WERI-Rb-1 (cell line): ENCODE measurements at places on chromosomes 11 and 22.
A peak's percentile ranks its signal among the peaks of the same experiment; 100 is the strongest.

DNA sequence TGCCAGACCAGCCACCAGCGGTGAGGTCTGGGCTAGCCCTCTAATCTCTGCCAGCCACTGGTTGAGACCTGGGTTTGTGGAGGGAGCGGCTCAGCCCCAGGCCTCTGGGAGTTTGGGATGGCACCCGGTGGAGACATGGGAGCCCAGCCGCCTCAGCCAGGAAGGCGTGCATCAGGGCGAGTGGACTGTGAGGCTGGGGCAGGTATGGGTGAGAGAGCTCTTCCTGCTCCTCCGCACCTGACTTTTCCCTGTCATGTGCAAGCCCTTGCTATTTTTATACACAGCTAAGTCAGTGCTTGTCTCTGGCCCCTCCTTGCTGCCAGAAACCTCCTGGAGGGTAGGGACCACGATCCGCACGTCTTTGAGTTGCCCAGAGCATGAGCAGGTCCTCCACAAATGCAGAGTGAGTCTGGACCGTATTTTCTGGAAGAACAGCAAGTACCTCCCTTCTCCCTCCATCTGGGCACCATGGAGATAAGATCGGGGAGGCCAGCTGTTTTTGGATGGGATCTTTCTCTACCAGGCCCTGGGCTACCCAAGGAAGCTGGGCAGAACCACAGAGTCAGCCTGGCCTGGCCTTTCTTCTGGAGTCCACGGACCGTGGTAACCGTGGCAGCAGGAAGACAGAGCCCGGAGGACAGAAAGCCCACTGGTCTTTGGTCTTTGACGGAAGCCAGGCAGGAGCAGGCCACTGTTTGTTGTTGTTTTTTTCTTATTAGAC is 53.3 kb downstream of the IGLL1 start:
- DNase-seq: no peak

- DNase-seq: peak; percentile 41
Measured at GRCh38 chr11:78061921-78062311, 1.7 kb upstream of the THRSP start.

DNA sequence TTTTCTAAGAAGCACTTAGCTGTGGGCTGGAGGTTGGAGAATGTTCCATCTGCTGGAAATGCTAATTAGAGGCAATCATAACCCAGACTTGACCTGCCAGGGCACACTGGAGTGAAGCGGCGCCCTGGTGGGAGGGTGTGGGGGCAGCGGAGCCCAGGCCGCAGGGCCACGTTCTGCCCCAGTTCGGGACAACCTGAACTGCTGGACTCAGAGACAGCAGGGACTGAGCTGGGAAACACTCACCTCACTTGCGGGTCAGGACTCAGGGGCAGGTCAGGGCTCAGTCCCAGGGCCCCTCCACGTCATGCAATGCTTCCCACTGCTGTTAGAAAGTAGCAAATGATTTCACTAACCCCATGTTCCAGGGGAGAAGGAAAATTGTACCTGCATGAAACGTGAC is 316.4 kb downstream of the NTM start:
- DNase-seq: no peak

DNA sequence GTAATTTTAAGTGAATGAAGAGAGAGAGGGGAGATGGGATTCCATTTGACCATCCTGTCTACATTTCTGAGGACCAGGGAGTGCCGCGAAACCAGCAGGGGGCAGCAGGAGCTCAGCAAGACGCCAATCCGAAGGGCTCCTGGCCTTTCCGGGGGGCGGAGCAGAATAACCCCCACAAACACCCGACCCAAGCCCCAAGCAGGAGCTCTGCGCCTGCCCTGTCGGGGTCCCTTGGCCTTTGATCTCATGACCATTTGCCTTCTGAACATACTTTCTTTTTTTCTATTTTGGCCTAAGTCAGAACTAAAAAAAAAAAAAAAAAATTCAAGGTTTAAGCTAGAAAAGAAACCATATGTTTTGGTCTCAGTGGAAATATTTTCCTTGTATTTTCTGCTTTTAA is 21.9 kb upstream of the SCN2B start:
- DNase-seq: peak; percentile 82

DNA sequence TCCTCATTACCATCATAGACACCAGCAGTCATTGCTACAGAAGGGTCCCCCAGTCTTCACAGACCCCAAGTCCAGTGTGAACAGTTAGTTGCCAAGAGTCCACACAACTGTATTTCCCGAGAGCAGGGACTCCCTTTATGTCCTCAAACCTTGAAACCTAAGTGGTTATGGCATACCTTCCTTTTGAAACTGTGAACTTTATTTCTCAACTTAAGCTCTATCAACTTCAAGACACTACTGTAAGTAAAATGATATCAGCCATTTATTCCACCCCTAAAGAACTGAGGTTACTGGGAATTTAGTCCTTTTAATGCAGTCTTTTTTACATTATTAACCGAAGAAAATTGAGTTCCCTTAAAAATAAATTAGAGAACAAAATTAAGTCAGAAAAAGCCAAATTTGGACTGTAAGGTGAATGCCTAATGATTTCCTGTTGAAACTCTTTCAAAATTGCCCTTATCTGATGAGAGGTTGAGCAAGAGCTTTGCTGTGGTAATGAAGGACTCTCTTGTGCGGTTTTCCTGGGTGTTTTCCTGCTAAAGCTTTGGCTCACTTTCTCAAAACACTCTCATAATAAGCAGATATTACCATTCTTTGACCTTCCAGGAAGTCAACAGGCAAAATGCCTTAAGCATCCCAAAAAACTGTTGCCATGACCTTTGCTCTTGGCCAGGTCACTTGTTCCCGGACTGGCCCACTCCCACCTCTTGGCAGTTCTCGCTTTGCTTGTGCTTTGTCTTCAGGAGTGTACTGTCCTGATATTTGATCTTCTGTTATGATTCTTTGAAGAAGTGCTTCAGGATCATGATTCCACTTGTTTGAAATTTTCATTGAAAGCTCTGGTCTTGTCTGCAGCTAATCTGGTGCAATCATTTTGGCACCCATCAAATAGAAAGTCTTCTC is 765.4 kb upstream of the ANO3 start:
- no peak for DNase-seq

DNA sequence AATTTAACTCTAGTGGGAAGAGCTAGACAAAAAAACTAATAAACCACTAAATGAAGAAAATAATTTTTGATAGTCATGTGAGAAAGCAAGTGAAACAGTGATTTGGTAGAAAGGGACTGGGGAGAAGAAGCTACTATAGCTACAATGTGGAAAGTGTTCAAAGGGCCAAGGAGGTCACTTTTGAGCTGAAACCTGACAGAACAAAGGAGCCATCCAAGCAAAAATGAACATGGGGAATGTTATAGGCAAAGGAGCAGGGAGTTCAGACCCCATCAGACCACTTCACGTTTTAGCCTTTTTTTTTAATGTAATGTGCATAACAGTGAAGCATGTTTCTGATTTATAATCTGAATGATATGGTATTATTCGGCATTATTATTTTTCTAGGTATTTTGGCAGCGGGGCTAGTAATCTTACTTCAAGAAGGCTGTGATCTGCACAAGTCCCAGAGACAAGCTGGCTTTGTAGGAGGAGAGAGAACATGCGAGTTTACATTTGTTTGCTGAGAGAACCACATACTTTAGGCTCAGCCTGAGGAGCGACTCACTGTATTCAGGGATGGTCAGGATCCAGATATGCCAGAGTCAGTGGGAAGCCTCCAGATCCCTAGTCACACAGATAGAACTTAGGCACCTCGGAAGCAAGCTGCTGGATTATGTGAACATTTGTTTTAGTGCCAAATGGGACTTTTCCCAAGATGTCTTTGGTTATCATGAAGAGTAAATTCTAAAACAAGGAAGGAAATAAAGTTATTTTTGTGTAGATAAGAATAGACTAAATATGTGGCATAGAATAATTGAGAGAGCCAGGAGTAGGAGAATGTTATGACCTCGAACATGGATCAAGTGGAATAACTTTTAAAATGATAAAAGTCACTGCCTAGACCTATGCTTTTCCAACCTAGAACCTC is 118.6 kb downstream of the TRIM44 start:
- DNase-seq: no peak

GRCh38 chr11:10302359-10302743 is 2.5 kb upstream of the ADM start:
- no peak for DNase-seq

GRCh38 chr11:12721816-12722604 is 47.8 kb downstream of the TEAD1 start:
- no peak for DNase-seq

- no peak for DNase-seq
Measured at GRCh38 chr11:46198245-46199240, 77.3 kb upstream of the PHF21A start.

- peak; percentile 39 for DNase-seq
Measured at GRCh38 chr11:36540998-36541397, 26.8 kb upstream of the RAG1 start.

DNA sequence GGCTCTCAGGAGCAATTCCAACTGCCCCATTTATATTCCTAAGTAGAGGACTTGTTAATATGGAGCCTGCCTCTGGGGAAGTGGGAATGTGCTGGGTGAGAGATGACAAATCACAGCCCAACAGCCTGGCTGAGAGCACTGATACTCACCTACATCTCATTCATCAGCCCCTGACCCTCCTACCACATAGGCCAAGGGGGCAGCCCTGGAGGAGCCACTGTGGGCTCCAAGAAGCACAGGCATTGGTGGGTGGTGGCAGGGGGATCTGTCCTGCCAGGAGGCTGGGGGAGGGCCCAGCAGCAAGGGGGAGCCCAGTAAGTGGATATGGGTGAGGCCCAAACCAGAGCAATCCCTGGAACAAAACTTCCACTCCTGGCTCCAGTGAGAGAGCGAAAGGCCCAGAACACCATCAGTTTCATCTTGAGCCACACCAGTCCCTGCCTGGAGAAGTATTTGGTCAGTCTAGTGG is 79.7 kb downstream of the BUD13 start:
- DNase-seq: no peak

- DNase-seq: no peak
Measured at GRCh38 chr11:121886005-121886734, 229.8 kb downstream of the BLID start.

DNA sequence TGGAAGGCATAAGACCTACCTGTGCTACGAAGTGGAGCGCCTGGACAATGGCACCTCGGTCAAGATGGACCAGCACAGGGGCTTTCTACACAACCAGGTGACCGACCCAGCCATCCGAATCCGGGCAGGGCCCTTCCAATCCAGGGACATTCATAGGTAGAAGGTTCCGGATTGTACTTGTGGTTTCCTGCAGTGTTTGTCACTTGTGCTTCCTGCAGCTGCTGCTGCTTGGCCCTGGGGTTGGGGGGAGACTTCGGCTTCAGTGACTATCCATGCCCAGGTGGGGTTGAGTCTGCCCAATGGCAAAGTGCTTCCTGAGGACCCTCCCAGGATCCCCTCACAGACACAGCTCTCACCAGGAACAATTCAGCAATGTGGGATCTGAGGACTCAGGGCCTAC is 2.2 kb downstream of the APOBEC3A start:
- no peak for DNase-seq

DNA sequence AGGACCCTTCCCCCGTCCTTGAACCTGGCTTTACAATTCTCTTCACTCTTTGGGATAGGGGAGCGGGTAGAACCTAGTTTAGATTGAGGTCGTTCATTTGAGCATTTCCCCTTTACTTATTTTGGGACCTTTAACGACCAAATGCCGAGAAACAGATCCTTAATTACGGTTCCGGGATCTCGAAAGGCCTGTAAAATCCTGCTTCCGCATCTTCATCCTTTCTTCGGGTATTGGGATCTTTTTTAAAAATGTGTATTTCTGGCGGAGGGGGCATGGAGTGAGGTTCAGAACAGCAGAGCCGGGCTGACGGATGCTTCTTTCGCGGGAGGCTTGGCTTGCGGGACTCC is 395 bp upstream of the HIPK3 start:
- DNase-seq: no peak
